ENCODE measurements at places on chromosomes 11 and 22. TPM values are rescaled to one million over a fixed set of nuclear protein-coding genes. Genes with fewer than 3 reads are reported as not detected.

OR10A2 gene
- not detected for total RNA-seq

HBE1 gene
- 13.8 TPM for total RNA-seq

OR6A2 gene
- total RNA-seq = 1.8 TPM

IL17REL gene
- total RNA-seq = 0.69 TPM

LARGE2 gene
- total RNA-seq = 0.23 TPM

GGT5 gene
- 1.6 TPM for total RNA-seq

All from diencephalon (tissue), 1 donor.